ENCODE measurements at places on chromosomes 3 and 15.
A peak's percentile ranks its signal among the peaks of the same experiment; 100 is the strongest.

DNA sequence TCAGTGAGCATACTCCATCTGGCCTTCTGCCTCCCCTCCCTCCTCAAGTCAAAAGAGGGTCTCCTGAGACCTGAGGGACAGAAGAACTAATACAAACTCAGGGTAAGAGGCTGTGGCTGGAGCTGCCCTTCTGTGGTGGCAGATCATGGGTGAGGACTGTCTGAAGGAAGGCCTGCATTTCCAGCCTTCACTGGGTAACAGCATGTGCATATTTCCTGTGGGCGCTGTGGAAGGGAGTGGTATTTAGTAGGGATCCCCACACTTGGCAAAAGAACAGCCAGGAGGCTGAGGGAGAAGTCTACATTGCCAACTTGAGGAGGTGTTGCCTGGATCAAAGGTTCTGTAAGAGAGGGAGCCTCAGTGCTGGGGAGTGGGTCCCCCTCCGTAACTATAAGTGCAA is 10.1 kb upstream of the ESYT3 start:
- no peak for DNase-seq

DNA sequence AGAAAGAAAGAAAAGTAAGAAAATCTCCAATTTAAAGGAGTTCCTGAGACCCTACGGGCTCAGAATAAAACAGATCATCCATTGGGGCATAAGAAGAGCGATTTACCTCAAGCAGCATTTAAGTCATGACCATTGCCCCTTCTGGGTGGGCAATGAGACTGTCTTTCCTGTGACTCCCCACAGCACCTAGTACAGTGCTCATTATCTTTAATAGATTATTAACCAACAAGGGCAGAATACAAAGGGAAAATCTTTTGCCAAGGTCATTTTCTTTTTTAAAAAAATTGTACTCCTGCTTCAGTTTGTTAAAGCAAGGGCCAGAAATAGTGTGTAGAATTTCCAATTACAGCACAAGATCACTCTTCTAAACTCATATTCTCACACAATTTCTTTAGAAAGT is 443.3 kb upstream of the AGTR1 start:
- DNase-seq, result no peak

- DNase-seq, result peak; percentile 37
These were observed 29.3 kb downstream of the PLA2G4D start for GRCh38 chr15:42065033-42065432.

DNA sequence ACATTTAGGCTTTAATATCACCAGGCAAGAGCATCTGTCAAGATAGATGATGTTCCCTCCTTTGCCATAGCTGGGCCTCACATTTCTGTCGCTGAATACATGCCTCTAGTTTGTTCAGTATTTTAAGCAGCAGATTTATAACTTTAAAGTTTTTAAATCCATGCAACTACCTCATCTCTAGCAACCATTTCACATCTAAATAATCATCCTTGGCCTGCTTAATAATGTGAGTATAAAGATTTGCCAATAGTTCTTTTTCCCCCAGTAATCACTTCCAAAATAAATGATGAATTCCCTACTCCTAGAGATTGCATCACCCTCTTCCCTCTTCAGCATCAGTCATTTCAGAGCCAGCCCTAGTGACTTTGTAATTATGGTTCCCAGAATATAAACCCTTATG is 36.2 kb upstream of the FILIP1L start:
- no peak for DNase-seq

DNA sequence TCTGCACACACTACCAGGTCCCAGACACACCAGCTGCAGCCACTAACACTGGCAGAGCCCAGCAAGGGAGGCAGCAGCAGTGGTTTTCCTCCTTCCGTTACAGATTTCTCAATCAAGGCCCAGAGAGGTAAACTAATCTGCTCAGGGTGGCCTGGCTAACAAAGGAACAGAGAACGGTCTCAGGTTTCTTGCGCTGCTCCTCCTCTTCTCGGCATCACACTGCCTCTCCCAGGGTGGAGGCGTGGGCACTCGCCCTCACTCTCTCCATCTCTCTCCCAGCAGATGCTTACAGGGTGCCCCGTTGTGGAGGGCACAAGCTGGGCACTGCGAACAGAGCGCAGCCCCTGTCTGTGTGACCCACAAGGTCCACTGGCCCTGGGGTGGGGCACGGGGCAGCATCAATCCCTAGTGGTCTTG is 228.7 kb downstream of the VPS13C start:
- DNase-seq, result no peak

DNA sequence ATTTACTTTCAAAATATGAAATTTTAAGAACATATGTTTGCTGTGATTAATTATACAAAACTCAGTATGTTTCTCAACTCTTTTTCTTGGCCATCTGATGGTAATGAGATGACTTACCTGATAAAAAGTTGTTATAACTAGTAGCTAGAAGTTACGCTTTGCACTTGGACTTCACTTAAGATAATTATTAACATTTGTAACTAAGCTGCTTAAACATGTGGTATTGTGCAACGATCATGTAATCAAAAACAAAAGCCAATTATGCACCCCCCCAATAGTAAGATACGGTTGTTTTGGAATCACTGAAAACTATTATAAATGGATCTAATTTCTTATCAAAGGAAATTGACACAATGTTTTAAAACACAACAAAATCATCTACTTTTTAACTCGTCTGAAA is 342.9 kb downstream of the CNTN3 start:
- no peak for DNase-seq
